Right cardiac atrium (tissue), 5 donors: ENCODE measurements at places on chromosomes 4 and X. TPM values are rescaled to one million over a fixed set of nuclear protein-coding genes. Genes with fewer than 3 reads are reported as not detected.
A peak's percentile ranks its signal among the peaks of the same experiment; 100 is the strongest.

The NIPAL1 gene
- total RNA-seq, result 0.43 TPM

GRCh38 chr4:119471259-119471658 is 149.3 kb upstream of the FABP2 start:
- DNase-seq, result no peak

DNA sequence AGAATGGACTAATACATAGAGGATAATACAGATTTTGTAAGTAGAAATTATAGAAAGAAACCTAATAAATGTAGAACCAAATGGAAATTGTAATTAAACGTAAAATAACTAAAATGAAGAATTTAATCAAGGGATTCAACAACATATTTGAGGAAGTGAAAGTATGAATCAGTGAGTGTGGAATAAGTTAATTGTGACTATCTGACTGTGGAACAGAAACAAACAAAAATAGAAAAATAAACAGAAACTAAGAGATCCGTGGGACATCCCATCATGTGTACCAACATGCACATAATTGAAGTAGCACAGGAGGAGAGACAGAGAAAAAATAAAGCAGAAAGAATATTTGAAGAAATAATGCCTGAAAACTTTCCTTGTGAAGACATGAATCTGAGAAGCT is 208.6 kb upstream of the TACR3 start:
- DNase-seq, result no peak

GRCh38 chr4:38396845-38397547 is 267.0 kb upstream of the KLF3 start:
- DNase-seq, result no peak

DNA sequence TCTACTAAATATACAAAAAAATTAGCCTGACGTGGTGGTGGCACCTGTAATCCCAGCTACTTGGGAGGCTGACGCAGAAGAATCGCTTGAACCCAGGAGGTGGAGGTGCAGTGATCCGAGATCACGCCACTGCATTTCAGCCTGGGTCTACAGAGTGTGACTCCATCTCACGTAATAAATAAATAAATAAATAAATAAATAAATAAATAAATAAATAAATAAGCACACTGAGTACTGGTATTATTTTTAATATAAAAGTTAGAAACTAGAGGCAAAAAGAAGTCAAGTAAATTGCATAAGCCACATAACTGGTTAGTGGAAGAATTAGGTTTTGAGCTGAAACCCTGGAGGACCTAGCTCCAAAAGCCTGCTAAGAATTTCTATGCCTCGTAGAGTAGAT is 1262.7 kb upstream of the PABPC4L start:
- DNase-seq, result no peak

- DNase-seq, result peak; percentile 70
Measured at GRCh38 chr4:4339504-4340085, 47.3 kb upstream of the NSG1 start.

- no peak for DNase-seq
Measured at GRCh38 chrX:14529290-14529989, at the start of gene GLRA2. Gene GLRA2, plus strand, starts transcription at chrX:14529536. Its CDS starts 522 bp downstream, at chrX:14530058.
